ENCODE measurements at places on chromosomes 6 and 20.

- no peak for DNase-seq
Observed at GRCh38 chr6:52333840-52334200, 28.1 kb upstream of the PAQR8 start.

DNA sequence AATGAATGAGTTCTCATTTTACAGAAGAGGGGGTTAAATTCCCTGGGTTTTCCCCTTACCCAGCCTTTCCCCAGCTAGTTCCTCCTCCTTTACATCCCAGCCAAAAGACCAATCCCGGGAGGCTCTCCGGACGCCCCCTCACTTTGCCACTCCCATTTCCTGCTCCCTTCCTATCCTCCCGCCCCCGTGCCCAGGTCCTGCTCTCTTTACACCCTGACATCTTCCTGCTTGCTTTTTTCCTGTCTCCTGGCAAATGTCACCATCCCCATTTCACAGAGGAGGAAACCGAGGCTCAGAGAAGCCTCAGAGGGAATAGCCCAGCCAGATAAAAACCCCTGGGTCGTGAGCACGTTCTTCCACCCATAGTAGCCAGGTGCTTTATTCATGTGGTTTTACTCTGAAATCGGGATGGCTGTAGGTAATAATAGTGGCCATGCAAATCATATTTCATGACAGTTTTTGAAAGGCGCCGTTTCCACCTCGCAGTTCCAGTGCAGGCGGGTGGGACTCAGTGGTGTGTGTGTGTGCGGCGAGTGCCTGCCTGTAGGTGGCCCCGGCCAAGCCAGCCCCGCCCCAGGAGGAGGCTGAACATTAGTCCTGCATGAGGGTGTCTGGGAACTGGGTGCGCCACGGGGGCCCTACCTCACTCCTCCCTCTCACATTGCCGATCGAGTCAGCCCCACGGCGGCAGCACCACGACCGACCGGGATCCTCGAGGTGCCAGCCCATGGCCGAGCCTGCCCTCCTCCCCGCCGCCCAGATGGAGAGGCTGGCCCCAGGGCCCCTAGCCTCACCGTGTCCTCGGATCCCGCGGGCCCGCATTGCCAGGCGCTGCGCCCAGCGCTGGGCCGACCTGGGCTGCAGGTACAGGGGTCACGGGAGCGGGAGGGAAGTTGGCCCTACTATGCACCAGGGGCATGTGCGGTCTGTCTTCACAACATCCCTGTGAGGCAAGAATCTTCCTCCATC is at the start of gene ARHGAP40:
Gene ARHGAP40 (plus strand): TSS at position 594 of the 969 bp plus-strand sequence.
- no peak for DNase-seq

- DNase-seq = no peak
Observed at GRCh38 chr6:7993399-7993798, 70.8 kb downstream of the BLOC1S5 start.

DNA sequence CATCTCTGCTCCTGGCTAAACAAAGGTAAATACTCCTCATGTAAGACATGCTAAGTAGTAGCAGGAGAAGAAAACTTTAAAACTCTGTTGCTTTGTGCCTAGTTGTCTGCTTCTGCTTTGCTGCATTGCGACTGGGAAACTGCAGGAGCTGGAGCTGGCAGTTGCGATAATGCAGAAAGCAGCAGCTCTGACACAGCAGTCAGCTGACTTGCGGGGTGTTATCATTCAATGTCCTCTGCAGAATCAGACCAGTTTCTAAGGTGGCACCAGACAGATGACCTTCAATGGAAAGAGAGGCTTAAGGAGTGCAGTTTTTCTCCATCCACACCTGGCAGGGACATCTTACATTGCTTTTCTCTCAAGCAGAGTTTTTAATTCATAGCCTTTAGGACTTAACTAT is 69.9 kb upstream of the SOX4 start:
- DNase-seq = no peak

- no peak for DNase-seq
Observed at GRCh38 chr6:167079853-167080297, 43.0 kb upstream of the CCR6 start.

DNA sequence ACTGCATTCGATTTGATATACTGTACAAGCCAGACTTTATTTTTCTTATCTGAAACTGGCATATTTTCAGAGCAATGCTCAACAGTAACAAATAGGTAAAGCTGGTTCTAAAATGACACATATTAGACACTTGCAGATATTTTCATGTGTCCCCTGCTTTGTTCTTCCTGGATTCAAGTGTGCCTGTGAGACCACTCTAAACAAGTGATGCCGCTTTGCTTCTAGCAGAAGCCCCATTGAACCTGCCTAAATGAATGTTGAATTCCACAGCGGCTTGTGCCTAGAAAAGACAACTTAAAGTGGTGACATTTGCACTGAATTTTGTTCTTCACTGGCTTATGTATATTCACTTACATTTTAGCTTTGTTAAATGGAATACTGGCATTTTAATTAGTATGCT is 115.7 kb downstream of the AKAP7 start:
- no peak for DNase-seq

DNA sequence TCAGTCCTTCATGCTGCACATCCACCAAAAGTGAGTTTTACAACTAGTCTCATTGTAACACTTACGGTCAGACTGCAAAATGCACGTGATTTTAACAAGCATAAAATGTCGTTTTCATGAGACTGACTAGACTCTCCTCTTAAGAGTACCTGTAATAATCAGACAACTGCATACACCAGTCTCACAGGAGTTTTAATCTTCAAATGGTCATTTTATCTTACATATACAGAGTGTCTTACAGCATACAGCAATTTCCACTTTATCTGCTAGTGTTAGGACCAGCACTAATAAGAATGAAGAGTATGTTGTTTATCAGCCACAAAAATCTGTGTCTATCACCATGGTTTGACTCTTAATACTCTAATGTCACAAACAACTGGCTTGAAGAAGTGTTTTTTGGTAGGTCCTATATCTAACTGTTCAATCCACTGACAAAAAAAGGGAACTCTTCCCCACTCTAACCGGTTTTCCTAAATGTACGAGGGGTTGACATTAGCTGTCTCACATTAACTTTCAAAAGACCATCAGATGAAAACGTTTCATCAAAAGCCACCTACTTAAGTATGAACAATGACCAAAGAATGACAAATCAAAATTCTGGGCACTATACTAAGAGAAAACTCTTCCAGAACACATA is 1.5 kb upstream of the ASF1A start:
- DNase-seq = no peak

- DNase-seq = no peak
Observed at GRCh38 chr6:158257781-158258180, 54.5 kb upstream of the TULP4 start.

GRCh38 chr20:461254-462198 is 807 bp downstream of the TBC1D20 start:
- DNase-seq = peak; percentile 42

DNA sequence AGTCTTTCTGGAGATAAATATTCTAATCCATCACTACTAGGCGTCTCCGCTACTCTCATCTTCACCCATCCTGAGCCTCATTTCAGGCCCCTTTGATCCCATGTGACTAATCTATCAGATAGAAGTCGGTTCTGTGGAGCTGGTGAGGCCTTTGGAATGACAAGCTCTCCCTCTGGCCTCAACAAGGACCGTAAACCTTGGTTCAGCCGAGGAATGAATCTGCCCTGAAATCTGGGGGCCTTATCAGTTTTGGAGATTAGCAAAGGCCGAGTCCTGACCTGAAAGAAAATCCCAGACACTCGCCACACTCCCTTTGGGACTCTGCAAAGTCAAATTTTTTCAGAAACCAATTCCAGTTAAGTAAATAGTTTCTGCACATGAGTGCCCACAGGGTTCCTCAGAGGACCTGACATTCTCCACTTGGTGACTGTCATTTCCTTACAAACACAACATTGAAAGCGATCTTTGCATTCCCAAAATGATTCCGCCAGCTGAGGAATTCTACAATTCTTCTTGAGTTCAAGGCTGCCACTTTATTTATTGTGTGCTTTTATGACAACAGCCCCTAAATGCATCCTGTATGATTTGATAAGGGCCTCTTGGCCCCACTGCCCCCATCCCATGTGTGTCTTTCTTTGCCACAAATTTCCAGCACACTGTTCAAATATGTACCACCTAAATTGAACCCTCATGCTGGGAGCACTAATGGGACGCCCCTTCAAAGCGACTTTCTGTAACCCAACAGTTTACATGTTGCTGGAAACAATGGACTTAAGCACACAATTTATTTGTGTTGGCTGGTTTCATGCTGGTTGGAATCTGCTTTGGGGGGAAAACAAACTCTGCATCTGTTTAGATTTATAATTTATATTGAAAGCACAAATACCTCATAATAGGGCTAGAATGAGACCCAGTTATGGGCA is 10.0 kb upstream of the RIPOR3 start:
- DNase-seq = no peak

GRCh38 chr6:163599136-163599535 is 184.6 kb downstream of the QKI start:
- DNase-seq = no peak

GRCh38 chr20:5480824-5481600 is 164.3 kb upstream of the PROKR2 start:
- DNase-seq = no peak

DNA sequence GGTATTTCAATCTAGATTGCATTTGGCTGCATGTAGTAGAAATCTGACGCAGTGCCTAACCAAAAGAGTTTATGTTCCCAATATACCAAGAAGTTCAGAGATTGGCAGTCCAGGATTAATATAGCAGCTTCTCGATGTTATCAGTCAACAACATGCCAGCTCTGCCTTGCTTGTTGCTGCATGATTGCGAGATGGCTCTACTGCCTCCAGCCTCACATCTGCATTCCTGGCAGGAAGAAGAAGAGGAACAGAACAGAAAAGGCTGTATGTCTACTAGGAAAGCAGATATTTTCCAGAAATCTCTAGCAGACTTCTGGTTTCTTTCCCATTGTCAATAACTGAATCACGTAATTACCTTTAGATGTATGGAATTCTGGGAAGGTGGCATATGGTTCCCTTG is 60.8 kb downstream of the SLC35D3 start:
- DNase-seq = no peak

GRCh38 chr20:5397393-5397792 is 80.6 kb upstream of the PROKR2 start:
- no peak for DNase-seq

DNA sequence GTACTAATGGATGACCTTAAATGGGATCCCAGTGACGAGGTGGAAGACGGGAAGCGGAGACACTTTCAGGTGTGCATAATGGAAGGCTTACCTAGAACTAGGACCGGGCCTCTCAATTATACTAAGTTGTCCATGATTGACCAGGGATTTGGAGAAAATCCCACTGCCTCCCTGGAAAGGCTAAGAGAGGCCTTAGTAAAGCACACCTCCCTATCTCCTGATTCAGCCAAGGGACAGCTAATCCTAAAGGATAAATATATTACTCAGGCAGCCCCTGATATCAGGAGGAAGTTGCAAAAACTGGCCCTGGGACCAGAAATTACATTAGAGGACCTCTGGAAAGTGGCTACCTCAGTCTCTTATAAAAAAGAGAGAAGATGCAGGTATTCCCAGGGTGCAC is 93.2 kb downstream of the JARID2 start:
- no peak for DNase-seq

DNA sequence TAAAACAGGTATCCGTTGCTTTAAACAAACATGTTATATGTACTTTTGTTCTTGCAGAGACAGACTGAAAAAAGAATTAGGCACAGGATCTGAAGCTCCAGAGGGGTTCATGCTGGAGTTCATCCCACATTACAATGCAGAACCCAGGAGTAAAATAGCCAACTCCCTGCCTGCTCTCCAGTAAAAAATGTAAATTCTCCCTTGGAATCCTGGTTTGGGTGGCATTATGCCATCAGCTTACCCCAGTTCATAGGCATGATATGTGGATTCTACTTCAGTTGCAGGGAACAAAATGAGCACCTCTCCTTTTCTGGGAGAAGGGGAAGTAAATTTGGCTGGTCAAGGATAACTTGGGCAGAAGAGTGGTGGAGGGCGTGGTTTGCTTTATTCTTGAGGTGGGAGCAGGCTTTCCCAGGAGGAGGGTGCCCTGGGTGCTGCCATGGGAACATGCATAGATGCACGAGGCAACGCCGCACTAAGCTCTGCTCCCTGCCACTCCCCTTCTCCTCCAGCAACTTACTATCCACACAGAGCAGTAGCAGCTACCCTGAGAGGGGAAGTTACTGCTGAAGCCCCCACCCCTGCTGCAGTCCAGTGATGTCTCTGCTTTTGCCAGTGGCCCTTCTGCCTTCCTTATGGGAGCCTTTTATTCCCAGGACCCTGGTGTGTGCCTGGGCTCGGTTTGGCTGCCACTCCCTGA is 71.6 kb upstream of the GLP1R start:
- DNase-seq = no peak

GRCh38 chr20:4835244-4836177 is 113.8 kb downstream of the PRND start:
- DNase-seq = no peak

- no peak for DNase-seq
Observed at GRCh38 chr20:62079166-62079565, 13.5 kb upstream of the TAF4 start.

DNA sequence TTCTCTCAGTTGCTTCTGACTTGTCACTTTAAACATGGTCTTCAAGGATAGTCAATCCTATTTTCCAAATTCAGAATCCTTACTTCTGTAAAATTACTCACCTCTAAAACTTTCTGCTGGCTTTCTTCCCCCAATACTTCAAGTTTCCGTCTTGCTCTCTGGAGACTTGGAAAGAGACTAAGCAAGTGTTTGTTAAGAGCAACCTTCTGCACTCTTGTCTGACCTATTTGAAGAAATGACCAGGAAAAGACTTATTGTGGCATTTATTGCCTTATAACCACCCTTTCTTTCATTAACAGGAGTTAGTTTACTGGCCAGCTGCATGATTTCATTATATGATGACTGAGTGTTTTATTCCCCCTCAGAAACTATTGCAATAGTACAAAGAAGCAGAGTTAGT is 181.0 kb downstream of the TBC1D7 start:
- no peak for DNase-seq

DNA sequence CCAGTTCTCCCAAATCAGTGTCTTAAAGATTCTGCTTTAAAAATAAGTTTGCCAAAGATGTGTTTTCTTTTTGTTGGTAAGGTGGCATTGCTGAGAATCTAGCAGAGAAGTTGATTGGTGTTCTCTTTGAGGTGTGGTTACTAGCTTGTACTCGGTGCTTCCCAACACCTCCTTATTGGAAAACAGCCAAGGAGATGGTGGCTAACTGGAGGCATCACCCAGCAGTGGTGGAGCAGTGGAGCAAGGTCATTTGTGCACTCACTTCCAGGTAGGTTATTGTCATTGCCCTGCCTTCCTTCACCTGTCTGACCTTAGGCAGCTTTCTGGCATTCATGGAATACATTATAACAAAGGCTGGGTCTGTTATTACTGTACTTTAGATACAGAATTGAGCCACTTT is 26.7 kb downstream of the RALGAPB start:
- no peak for DNase-seq
